ENCODE measurements at places on chromosomes 5 and 9.

- DNase-seq = no peak
Observed at GRCh38 chr5:57431759-57432158, 50.9 kb downstream of the ACTBL2 start.

GRCh38 chr9:108844391-108844790 lies 11.4 kb downstream of the ACTL7B start:
- DNase-seq = no peak

DNA sequence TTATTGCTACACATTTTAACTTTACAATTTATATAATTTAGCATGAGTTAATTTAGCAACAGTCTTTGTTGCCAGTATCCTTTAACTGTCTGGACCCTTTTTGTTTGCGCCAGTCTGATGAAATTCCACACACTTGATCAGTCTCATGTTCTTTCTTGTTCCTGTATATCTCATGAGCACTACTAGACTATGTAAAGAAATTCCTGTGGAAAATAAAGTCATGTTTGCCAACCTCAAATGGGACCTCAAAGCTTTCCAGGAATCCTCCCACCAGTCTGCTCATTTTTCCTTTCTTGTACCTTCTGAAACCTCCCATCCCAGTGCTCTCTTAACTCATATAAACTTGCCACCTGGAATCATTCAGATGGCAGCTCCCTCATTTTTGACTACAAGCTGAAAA lies 8.0 kb downstream of the DMXL1 start:
- DNase-seq = no peak

DNA sequence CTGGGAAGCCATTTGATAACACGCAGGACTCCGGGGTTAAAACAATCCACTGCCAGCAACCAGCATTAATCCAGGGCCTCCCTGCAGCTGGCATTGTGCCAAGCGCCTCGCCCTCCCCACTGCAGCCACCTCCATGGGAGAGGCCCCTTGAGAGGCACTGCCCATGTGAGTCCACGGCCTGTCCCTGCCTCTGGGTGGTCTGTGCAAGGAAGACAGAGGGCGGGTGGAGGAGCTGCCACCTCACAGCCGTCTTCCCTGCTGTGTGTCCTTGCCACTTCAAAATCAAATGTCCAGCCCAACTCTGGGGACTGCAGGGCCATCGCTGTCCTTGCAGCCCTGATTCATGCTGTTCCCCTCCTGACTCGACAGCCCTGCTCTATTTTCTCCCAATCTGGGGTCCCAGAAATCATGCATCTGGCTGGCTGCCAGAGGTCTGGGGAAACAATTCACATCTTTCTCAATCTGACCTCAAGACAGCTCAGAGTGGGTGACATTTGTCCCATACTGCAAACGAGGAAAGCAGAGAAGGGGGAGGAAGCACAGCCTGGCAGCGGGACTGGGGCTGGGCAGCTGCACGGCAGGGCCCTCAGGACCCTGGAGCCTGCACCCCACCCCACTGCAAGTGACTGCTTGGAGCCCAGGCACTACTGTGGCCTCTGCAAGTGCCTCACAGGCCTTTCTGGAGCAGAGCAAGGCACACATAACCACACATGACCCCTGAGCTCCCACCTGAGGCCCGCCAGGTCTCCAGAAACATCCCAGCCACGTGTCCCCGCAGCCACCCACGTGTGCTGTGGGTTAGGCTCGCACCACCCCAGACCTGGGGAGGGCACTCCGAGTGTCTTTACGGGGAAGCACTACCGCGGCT lies 15.7 kb downstream of the BRD3OS start:
- no peak for DNase-seq

DNA sequence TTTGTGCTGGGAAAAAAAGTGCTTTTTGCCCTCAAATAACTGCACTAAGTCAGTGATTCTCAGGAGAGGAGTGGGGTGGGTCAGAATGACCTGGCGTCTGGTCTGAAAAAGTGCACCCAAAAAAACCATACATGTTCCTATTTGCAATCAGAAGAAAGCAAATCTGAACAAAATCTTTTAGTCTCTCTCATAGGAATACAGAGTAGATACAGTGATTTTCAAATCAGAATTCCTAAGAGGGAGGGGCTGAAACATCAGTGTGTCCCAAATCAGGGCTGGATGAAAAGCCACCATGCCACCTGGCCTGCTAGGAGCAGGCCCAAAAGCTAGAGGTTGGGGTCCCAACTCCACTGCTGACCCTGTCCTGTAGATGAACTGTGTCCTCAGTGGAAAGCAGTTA lies 66.8 kb downstream of the RAPGEF1 start:
- DNase-seq = no peak

GRCh38 chr5:57817001-57817453 lies 334.4 kb upstream of the ACTBL2 start:
- no peak for DNase-seq

DNA sequence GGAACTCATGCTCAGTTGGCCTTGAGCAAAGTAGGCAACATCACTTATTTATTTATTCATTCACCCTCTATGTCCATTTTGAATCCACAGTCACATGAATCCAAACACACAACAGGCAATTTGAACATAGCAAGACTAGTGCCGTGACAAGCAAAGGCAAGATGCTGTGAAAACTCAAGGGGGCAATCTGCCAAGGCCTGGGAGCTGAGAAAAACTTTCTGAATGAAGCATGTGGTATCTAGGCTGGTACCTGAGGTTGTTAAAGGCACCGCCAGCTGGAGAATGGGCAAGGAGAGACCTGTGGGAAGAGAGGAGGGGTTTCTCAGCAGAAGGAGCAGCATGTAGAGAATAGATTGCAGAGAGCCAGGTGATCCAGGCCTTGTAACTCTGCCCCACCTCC lies 98.3 kb upstream of the ATP10B start:
- no peak for DNase-seq

DNA sequence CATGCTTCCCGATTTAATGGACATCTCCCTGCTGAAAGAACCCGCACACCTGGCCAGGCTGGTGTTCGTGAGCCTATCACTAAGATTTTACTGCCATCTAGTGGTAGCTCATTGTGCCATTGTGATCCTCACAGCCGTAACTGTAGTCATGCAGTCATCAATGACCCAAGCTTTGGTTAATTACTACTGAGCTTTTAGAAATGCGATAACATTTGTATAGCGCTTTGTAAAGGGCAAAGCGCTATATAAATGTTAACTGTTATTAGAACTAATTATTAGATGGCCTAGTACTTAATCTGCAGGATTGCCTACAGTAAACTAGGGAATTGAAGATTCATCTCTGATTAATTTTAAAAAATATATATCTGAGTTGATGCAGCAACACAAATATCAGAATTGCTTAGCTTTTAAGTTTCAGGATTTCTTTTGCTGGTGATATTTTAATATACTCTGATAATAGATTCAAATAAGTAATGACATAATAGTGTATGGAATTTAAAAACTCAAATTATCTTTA lies 90.2 kb downstream of the HACD4 start:
- no peak for DNase-seq

- DNase-seq = no peak
Observed at GRCh38 chr9:94029932-94030317, 54.3 kb upstream of the PTPDC1 start.

DNA sequence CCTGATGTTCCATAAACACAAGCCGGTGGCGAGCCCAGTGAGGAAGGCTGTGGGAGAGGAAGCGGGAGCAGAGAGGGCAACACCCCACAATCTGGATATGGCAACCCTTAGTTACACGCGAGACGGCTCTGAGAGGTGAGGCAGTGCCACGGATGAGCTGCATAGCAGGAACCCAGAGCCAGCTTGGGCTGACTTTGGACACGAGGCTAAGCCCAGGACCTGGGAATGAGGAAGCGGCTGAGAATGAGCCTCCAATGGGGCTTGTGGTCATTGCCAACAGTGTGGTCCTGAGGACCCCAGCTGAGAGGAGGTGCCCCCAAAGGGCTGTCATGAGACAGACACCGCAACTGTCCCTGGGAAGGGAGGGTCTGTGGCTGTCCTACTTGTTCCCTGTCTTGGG lies 160.0 kb upstream of the SMIM23 start:
- DNase-seq = no peak

DNA sequence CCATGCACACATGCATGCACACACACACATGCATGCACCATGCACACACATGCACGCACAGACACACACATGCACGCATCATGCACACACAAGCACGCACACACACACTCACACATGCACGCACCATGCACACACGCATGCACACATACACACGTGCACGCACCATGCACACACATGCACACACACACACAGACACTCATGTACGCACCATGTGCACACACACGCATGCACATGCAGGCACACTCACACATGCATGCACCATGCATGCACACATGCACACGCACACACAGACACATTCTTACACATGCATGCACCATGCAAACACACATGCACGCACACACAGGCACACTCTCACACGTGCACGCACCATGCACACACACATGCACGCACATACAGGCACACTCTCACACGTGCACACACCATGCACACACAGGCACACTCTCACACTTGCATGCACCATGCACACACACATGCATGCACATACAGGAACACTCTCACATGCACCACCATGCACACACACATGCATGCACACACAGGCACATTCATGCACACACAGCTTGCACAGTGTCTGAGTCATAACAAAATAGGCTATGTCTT lies 117.5 kb downstream of the TENT4A start:
- DNase-seq = no peak

DNA sequence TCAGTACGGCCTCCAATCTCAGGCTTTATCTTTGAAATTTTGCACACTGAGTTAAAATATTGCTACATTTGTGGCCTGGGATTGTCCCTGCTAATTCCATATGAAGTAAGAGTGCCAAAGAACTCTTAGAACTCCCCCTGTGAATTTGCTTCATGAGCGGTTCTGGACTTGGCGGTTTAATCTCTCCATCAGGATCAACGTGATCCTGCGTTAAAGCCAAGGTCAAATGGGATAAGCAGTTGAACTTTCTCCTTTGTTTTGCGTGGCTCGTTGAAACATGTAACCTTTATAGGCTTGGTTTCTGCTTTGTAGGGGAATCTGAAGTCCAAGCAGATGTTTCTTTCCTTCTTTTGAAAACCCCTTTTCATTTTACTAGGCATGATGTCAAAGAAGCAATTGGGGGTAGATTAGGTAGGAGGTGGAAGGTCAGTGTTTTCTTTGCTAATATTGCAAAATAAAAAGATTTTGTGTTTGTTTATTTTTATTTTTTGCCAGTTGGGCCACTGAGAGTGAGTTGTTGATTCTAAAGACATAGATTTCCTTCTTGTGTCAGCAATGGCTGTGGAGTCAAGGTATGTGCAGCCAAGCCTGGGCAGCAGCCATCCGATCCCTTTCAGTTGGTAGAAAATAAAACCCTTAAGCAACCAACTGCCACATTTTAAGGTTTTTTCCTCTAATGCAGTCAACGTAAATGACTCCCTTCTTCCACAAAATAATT lies 390.8 kb downstream of the NNT start:
- no peak for DNase-seq

- no peak for DNase-seq
Observed at GRCh38 chr9:8412327-8412726, 612.7 kb upstream of the DMAC1 start.

- no peak for DNase-seq
Observed at GRCh38 chr9:88302579-88303324, 85.5 kb upstream of the SPIN1 start.

GRCh38 chr9:38035873-38036272 lies 33.2 kb downstream of the SHB start:
- DNase-seq = no peak

DNA sequence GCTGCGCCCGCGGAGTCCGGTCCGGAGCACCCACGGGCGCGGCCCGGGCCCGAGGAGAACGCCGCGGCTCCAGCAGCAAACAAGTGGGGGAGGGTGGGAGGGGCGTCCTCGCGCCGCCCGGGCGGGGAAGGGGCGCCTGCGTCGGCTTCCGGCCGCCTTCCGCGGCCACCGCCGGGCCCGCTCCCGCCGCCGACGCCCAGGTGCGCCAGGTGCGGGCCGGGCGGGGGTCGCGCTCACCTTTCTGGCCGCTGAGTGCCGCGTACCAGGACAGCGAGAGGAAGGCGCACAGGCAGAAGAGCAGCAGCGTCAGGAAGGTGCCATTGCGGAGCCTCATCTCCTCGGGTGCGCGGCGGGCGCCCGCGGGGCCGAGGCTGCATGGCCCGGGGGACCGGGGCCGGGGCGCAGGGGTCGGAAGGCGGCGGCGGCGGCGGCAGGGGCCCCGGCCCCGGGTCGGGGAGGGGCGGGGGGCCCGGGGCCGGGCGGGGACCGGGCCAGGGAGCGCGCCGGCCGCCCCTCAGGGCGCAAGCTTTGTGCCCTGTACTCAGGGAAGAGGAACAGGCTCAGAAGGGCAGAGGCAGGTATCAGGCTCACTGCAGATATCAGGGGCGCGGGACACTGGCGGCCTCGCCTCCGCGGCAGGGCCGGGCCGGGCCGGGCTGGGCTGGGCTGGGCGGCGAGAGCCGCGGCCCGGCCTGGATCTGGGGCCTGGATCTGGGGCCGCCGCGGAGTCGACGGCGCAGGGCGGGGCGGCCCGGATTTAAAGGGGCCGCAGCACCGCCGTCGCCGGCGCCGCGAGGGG lies at the start of gene MGAT4B:
Gene MGAT4B (minus strand): TSS at position 617 of the 799 bp plus-strand sequence. CDS start 283 bp downstream, at position 334.
- no peak for DNase-seq

- DNase-seq = no peak
Observed at GRCh38 chr5:1319436-1320256, 24.8 kb upstream of the TERT start.

DNA sequence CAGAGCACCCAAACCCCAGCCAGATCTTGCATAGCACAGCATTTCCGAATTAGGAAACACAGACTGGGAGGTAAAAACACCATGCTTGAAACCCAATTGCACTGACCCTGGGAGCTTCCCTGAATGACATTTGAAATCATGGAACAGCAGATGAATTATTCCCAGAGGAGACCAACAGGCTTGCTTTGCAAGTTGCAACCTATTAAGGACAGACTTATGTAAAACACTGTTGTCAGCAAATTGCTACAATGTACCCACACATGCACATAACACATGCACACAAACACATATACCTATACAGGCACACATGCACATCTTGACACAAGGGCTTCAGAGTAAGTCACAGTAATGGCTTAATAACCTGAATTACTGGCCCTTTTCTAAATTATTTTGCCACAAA lies 984.8 kb downstream of the DNAH5 start:
- no peak for DNase-seq

- DNase-seq = no peak
Observed at GRCh38 chr5:175290379-175290778, 153.6 kb downstream of the DRD1 start.

GRCh38 chr5:65880496-65881072 lies 45.8 kb upstream of the ERBIN start:
- no peak for DNase-seq

GRCh38 chr9:113187929-113188595 lies 33.0 kb downstream of the FKBP15 start:
- DNase-seq = no peak

- DNase-seq = no peak
Observed at GRCh38 chr5:56112526-56113121, 117.9 kb upstream of the IL6ST start.

DNA sequence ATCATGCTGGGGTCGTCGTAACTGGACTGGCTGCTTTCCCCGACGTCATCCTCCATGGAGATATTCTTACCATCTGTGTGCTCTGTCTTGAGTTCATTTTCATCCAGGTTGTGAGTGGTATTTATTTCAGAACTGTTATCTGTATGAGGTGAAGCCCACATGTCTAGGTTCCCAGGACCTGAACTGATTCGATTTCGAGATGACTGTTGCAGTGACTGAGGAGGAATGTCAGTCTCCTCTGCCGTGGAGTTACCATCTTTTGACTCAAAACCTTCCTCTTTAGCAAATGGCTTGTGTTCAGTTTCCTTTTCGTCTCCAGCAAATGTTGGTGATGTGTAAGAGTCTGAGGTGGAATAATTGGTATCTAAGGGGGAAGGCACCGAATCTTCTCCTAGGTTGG lies 55.2 kb upstream of the PCA3 start:
- DNase-seq = no peak

- DNase-seq = no peak
Observed at GRCh38 chr9:26462213-26462612, 430.4 kb downstream of the CAAP1 start.
